ENCODE measurements at places on chromosomes 13 and 19.
A peak's percentile ranks its signal among the peaks of the same experiment; 100 is the strongest.

DNA sequence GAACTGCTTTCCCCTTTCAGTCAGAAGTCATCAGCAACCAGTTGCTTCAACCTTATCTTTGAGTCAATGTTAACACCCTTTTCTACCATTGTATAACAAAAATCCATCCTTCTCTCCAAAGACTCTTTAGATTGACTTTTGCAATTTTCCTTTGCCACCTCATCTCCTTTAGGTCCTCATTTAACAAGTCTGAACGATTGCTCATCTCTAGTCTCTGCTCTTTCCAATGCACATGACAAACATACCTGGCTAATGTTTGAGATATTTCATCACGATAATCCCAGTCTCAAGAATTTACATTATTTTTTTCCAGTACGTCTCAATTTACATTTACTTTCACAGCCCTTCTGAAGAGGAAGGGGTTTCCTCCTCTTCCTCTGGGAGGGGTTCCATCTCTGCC, 127.5 kb downstream of the KLF12 start:
- no peak for DNase-seq

DNA sequence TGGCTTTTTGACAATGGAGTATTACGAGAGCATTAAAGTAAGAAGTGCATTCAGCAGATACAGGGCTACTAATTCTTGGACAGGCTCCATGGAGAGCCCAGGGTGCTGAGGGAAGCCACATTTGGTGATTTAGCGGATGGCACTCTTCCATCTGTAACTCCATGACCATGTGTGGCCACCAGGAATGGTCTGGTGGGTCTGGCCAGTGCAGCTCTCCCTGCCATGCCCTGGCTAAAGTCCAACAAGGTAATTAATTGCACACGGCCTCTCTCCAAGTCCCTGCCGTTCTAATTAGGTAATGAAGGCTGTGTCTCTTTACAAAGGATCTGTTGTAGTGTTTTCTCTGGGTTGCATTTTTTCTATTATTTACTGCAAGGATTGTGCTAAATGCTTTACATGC, 4.3 kb upstream of the ZFR2 start:
- DNase-seq: no peak

DNA sequence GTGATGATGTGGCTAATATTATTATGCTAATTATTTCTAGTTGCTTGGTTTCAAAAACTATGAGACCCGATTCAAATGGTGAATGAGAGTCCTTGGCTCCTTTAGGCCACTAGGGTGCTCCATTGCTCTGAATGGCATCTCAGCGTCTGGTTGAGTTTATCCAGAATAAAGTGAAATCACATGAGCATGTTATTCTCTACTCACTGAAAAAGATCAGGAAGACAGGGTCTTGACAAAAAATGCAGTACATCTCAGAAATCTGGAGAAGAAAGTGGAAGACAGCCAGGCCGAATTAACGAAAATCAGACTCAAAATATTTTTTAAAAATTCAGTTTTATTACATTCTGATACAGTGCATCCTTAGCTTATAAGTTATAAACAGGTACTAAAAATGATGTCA, 516.2 kb downstream of the MYO16 start:
- DNase-seq: no peak

- no peak for DNase-seq
Measured at GRCh38 chr13:74066937-74067336, 67.3 kb downstream of the KLF12 start.

DNA sequence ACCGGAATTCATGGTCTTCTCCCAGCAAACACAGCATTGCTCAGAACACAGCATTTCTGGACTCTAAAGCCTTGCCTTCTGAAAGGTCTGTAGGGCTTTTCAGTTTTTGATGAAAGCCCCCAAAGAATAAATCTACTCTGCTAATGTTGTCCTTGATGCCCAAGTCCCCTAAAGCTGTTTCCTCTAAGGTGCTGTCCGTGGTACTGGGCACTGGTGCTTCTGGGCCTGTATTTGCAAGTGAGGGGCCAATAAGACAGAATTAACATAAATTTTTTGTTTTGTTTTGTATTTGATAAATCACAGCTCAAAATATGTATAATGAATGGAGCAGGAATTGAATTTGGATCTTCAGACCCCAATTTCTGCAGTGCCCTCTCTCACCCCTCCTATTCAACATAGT, 12.1 kb upstream of the LGALS13 start:
- DNase-seq: peak; percentile 13

GRCh38 chr13:43031881-43032280, 8.5 kb downstream of the DNAJC15 start:
- DNase-seq: no peak

DNA sequence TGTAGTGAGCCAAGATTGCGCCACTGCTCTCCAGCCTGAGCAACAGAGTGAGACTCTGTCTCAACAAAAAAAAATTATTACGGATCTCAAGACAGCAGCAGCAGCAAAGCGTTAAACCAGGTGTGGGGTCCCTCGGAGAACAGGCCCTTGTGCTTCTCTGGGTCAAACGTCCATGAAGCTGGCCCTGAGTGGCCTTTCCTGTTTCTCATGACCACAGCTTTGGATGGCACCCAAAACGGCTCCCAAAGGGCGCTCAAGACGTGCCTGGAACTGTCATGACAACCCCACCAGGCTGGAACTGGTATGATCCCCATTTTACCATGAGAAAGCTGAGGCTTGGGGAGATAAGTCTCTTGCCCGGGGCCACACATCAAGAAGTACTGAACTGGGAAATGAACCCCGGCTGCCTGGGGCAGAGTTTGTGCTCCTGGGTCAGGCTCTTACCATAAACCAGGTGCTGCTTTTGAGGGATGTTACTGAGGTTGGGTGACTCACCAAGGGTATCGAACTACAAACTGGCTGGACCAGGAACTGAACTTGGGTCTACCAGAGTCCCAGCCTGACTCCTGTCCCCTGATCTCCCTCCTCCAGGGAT, 11.6 kb upstream of the SAMD1 start:
- no peak for DNase-seq

GRCh38 chr13:29402166-29402636, 193.3 kb downstream of the SLC7A1 start:
- no peak for DNase-seq

GRCh38 chr19:47719047-47719859, 6.0 kb downstream of the EHD2 start:
- DNase-seq: no peak

- peak; percentile 48 for DNase-seq
Measured at GRCh38 chr13:113586661-113587479, 2.3 kb downstream of the TFDP1 start.

- no peak for DNase-seq
Measured at GRCh38 chr13:97262058-97262457, 39.9 kb downstream of the MBNL2 start.

- DNase-seq: no peak
Measured at GRCh38 chr13:23350009-23350408, 83.5 kb downstream of the SACS start.

Data from activated CD4-positive, alpha-beta T cell treated with anti-CD3 and anti-CD28 coated beads, Interleukin-2, amount 10 ng/mL, durations not matched to agents 7 days and 5 days (primary cell).